H9 (cell line): ENCODE measurements at places on chromosomes 1 and 21.

DNA sequence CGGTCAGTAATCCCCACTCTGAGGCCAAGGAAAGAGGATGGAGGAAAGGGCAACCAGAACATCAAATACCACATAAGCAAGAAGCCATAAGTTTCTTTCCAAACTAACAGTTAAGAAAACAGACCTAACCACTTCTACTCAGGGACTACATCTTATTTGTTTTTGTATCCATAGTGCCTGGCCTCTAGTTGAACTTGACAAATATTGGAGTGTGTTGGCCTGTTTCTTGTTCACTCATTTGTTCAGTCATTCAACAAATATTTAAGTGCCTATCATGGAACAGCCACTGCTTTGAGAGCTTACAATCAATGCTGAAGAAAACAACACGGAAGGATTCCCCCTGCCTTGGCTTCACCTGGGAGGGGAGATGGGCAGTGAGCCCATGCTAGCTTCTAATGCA is 69.7 kb downstream of the ST6GALNAC3 start:
- no peak for DNase-seq

DNA sequence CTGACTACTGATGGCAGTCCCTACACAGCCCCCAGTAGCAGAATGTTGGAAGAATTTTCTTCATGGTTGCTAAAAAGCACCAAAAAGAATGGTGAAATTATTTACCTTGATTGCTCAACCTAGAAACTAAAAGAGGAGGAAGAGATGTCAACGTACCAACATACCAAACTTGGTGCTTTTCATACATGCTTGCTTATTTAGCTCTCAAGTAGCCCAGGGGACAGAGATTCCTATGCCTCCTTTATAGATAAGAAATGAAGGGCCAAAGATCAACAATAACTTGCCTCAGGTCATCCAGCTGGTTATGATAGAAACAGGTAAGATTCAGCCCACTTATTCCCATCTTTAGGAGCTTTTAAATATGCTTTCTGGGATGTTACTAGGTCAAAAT is 170.6 kb downstream of the PIGK start:
- DNase-seq = no peak

GRCh38 chr1:233389169-233389568 is 61.6 kb downstream of the MAP3K21 start:
- no peak for DNase-seq

DNA sequence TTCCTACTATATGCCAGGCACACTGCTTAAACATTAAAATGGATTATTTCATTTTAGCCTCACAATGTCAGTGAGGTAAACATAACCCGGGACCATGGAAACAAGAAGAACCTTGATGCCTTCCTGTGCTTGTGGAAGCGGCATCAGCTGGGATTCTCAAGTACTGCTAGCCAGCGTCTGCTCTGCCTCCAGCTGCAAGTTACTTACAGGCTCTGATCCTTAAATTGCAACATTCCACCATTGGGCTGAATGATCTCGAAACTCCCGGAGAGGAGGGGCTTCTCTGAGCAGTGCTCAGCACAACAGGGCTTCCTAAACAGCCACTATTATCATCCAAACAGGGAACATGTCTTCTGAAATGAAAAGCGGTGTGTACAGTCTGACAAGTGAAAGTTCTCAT is 6.7 kb upstream of the MAN1C1 start:
- DNase-seq = peak; percentile 48

DNA sequence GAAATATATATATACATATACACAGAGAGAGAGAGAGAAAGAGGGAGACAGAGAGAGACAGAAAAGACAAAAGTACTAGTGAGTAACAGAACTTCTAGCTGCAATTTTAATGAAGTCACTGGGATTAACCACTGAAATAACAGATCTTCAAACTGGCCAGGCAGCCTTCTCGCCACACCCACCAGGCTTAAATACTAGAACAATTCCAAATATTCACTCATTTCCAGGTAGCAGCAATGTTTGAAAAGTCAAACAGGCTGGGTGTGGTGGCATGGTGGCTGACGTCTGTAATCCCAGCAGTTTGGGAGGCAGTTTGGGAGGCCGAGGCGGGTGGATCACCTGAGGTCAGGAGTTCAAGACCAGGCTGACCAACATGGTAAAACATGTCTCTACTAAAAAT is 5.2 kb downstream of the PRDX1 start:
- no peak for DNase-seq

DNA sequence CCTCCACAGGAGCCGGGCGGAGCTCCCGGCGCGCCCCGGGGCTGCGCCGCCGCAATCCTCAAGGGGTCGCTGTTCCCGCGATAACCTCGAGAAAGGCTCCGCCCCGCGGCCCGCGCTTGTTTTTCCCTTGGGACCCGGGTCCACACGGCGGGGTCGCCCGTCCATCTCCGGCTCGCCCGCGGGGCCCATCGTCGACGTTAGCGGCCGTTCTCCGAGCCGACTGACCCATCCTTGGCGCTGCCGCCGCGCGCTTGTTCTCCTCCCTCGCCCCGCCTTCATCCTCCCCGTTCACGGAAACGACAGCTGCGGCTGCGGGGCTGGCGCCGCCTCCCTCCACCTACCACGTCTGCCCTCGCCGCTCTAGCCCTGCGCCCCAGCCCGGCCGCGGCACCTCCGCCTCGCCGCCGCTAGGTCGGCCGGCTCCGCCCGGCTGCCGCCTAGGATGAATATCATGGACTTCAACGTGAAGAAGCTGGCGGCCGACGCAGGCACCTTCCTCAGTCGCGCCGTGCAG is at the start of gene SH3GLB1:
SH3GLB1 (plus strand) TSS at position 119 of the 514 bp plus-strand sequence; CDS start at position 443, 324 bp downstream.
- peak; percentile 85 for DNase-seq

- DNase-seq = no peak
Observed at GRCh38 chr1:173392895-173393658, 84.1 kb upstream of the PRDX6 start.

DNA sequence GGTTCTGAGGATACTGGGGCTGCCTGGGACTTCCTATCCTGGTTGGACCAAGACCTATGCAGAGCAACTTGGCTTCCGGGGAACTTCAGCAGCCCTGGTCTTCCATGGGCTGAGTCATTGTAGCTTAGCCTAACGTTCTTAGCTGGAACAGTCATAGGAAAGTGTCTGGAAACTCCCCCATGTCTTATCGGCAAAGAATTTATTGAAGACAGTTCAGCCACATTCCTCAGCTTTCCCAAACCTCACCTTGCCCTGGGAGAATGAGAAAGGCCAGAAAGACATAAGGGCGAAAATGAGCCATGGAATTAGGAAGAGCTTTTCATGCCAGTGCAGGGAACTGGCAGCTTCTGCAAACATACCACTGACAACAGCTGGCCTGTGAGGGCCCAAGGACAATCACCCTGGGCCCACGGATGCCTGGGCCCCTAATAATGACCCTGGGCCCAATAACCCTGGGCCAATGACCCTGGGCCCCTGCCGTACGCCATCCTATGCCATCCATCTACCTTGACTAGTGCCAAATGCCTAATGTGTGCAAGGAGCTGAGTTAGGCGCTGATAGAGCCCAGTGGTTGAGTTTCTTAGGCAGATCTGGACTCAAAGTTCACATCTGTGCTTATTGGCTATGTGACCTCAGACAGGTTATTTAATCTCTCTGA is 114.4 kb upstream of the GADD45A start:
- DNase-seq = no peak

- DNase-seq = no peak
Observed at GRCh38 chr1:78830321-78830720, 176.2 kb downstream of the ADGRL4 start.

- no peak for DNase-seq
Observed at GRCh38 chr1:219160967-219161366, 12.7 kb upstream of the LYPLAL1 start.

GRCh38 chr1:95548211-95548610 is 314.2 kb downstream of the RWDD3 start:
- no peak for DNase-seq

- DNase-seq = no peak
Observed at GRCh38 chr1:202662081-202662480, 48.2 kb downstream of the SYT2 start.

- DNase-seq = no peak
Observed at GRCh38 chr1:20319456-20320220, 29.0 kb downstream of the VWA5B1 start.

DNA sequence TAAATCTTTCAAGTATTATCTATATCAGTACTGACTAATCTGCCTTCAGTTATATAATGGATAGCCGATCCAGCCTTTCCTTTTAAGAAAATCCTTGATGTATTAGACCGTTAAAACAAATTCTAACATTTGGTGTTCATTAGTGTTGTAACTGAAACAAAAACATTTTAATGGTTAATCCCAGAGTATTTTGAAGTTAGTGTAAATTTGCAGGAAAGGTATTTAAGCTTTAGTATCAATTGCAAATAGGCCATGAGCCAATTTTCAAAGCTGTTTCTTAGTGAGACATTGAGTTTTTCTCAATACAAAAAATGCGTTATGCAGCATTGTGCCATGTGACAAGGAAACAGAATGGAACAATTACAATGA is 29.6 kb downstream of the DISP1 start:
- no peak for DNase-seq

DNA sequence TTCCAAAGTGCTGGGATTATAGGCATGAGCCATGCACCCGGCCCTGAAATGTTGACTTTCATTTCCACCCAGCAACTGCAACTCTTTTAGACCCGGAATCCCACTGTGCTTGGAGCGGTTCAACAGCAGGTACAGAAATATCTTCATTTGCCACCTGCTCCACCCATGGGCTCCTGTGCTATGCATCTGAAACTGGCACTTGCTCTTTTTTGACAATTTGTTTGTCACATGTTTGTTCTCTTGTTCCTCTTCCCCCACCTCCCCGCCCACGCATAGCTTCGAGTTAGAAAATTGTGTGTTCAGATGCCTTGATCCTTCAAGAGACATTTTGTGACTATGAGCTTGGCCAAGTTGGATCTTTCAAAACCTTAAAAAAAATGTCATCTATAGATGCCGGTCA is 2.4 kb upstream of the IFNLR1 start:
- no peak for DNase-seq

DNA sequence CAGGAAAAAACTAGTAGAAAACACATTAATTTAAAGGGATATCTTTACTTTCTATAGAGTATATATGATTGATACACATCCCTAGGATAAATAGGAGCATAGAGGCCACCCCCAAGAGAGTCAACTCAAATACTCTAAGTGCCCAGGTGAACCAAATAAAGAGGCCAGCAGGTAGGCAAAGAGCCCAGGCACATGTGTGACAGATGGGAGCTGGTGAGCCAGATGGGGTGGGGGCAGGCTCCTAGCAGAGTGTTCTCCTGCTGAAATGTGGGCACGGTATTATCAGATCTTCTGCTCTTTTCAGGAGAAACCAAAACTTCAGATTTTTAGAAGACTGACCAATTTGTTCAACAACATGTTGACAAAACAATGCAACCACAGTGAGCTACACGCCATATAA is 333.4 kb upstream of the PKN2 start:
- DNase-seq = no peak

- DNase-seq = no peak
Observed at GRCh38 chr1:8970870-8971337, 25.2 kb downstream of the CA6 start.

- no peak for DNase-seq
Observed at GRCh38 chr1:111399792-111400610, 27.5 kb downstream of the OVGP1 start.

DNA sequence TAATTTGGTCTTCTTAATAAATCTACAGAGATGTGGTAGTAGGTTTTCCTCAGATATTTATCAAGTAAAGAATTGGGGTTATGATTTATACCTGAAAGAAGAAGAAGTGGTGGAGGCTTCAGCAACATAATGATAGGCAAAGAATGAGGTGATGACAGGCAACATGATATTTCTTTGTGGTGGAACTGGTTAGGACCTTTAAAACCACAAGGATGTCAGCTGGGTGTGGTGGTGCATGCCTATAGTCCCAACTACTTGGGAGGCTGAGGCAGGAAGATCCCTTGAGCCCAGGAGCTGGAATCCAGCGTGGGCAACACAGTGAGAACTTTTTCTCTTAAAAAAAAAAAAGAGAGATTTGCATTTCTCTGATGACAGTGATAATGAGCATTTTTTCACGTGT is 34.1 kb upstream of the COL11A1 start:
- DNase-seq = no peak

DNA sequence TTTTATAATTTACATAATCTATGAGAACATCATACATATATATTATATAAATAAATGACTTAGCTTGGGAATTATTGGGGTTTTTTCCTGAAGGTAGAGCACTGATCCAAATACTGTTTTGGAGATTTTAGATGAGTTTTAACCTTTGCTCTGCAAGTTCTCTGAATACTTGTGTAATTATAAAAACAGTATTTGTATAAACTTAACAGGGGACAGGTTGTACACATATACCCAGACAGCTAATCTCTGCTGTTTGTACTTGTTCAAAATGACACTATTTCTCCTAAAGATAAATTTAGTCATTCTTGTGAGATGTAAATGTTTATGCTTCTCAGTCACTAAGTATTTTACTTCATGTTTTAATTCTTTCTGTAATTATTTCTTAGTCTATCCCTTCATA is 8.7 kb downstream of the AGL start:
- no peak for DNase-seq

GRCh38 chr1:233675893-233676292 is 62.0 kb downstream of the KCNK1 start:
- DNase-seq = no peak

DNA sequence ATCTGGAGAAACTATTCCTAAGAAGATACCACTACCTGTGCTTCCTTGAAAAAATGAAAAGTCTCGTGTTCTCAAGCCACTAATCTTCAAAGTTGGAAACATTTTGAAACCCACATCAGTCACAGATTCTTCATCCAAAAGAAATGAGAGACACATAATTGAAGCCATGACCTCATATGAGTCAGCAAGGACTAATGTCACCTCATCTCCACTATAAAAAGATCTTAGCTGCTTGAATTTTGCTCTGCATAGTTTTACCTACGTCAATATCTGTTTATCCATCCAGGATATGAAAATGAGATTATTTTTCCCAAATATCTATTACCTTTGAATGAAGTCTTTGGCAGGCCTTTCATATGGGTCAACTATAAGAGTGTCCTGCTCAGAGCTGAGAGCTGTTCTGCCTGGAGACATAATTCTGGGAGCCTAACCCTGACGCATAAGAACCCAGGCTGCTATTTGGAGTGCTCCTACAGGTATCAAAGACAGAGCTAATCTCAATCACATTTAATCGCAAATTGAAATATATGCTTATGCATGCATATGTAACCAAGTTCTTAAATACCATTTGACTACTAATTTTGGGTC is 312.5 kb upstream of the PKN2 start:
- no peak for DNase-seq

DNA sequence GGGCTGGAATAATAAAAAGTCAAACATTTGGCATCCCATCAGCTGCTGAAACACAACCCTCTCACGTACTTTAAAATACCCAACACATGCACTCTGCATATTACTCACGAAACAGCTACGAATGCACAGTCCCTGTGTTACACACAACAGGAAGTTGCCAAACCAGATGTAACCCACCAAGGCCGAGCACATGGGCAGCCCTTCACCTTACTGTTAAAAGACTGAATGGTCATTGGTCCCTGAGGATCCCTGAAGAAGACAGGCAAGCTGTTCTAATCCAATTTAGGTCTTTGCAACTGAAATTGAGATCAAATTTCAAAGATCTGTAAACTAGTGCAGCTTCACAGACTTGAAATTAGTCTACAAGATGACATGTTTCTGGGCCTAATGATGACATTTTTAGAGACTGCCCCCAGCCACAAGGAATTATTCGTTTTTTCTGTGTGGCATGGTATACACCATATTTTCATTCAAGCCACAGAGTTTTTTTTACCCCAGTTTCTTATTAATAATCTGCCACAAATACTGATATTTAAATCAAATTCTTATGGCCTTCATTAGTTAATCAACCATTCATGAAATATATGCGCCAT is 25.6 kb upstream of the IER5 start:
- no peak for DNase-seq
